ENCODE measurements at places on chromosomes 1 and 21. TPM values are rescaled to one million over a fixed set of nuclear protein-coding genes. Genes with fewer than 3 reads are reported as not detected.

FCMR gene
- 52.1 TPM for total RNA-seq

GRCh38 chr1:110185181-110185580 is 24.9 kb upstream of the KCNC4 start:
- no peak overlapping the region for H3K27ac ChIP-seq
- H3K4me3 ChIP-seq = no peak overlapping the region
- H3K36me3 ChIP-seq = no peaks in the 10 kb centered on the region
- peaks cover 3% of the 10 kb centered on the region for H3K27me3 ChIP-seq
- no peak for DNase-seq

GRCh38 chr1:235675152-235675890 is 25.7 kb upstream of the GNG4 start:
- peaks cover 69% of the 10 kb centered on the region for H3K36me3 ChIP-seq
- H3K27ac ChIP-seq = peak overlapping the region; percentile 68
- no peak overlapping the region for H3K4me3 ChIP-seq
- H3K4me1 ChIP-seq = no peaks in the 10 kb centered on the region

SLAMF9 gene
- not detected for total RNA-seq

DNA sequence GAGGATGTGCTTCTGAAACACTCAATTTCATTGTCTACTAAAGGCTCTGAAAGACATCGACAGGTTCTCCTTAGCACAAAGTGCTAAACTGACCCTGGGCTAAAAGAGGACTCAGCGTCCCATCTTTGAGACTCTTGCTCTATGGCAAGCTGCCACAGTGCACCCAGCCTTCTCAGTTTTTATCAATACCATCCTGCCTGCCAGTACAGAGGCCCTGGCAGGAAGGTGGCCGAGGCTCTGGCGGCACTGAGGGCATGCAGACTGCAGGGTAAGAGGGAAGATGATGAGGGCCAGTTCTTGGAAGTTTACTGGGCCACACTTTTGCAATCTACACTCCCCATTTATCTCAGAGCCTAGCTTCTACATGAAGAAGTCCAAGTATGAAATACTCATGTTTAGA is 5.3 kb downstream of the OLFML2B start:
- H3K4me1 ChIP-seq = no peaks in the 10 kb centered on the region
- no peaks in the 10 kb centered on the region for H3K36me3 ChIP-seq
- H3K4me3 ChIP-seq = no peak overlapping the region
- no peak overlapping the region for H3K27ac ChIP-seq
- peaks cover 4% of the 10 kb centered on the region for H3K27me3 ChIP-seq

PROK1 gene
- total RNA-seq = not detected

GRCh38 chr1:21206117-21206516 is 29.4 kb upstream of the EIF4G3 start:
- H3K27ac ChIP-seq = no peak overlapping the region
- H3K27me3 ChIP-seq = no peaks in the 10 kb centered on the region
- DNase-seq = no peak
- no peaks in the 10 kb centered on the region for H3K36me3 ChIP-seq
